Central memory CD8-positive, alpha-beta T cell (primary cell): ENCODE measurements at places on chromosomes 3 and 15.

- no peak for DNase-seq
- no peaks in the 10 kb centered on the region for H3K4me1 ChIP-seq
- peaks cover 56% of the 10 kb centered on the region for H3K27me3 ChIP-seq
- no peak overlapping the region for H3K4me3 ChIP-seq
Measured at GRCh38 chr15:75947092-75947491, 43.4 kb downstream of the FBXO22 start.

DNA sequence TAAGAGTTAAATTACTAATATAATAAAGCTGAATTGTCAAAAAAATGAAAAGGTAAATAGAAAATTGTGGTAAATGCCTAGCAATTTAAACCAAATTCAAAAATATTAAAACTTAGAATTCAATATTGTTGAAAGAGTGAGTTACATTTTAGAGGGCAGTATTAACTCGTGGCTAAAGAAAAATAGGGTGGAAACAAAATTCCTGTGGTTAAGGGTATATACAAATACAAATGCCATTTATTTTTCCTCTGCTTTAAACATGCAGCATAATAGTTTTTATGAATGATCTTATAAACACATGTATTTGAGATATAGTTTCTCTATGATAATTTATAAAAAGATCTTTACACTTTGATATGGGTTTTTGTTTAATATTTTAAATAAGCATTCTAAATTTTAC is 79.0 kb downstream of the NEDD4 start:
- DNase-seq, result no peak
- no peaks in the 10 kb centered on the region for H3K27me3 ChIP-seq
- no peaks in the 10 kb centered on the region for H3K4me1 ChIP-seq
- H3K36me3 ChIP-seq, result peaks cover 1% of the 10 kb centered on the region
- no peak overlapping the region for H3K4me3 ChIP-seq

- DNase-seq, result no peak
- H3K27me3 ChIP-seq, result no peaks in the 10 kb centered on the region
- H3K27ac ChIP-seq, result peak overlapping the region; percentile 91
- H3K4me1 ChIP-seq, result peaks cover 31% of the 10 kb centered on the region
- H3K36me3 ChIP-seq, result peaks cover 18% of the 10 kb centered on the region
Measured at GRCh38 chr3:32684029-32684799, 774 bp upstream of the CNOT10 start.

GRCh38 chr15:31326875-31327668 is 437 bp downstream of the KLF13 start:
- H3K27ac ChIP-seq, result peak overlapping the region; percentile 95
- H3K4me3 ChIP-seq, result peak overlapping the region; percentile 100
- H3K27me3 ChIP-seq, result no peaks in the 10 kb centered on the region
- H3K4me1 ChIP-seq, result peaks cover 53% of the 10 kb centered on the region

GRCh38 chr3:154598166-154598565 is 168.2 kb upstream of the GPR149 start:
- H3K27ac ChIP-seq, result no peak overlapping the region
- no peak for DNase-seq
- H3K4me1 ChIP-seq, result no peaks in the 10 kb centered on the region
- H3K27me3 ChIP-seq, result no peaks in the 10 kb centered on the region

DNA sequence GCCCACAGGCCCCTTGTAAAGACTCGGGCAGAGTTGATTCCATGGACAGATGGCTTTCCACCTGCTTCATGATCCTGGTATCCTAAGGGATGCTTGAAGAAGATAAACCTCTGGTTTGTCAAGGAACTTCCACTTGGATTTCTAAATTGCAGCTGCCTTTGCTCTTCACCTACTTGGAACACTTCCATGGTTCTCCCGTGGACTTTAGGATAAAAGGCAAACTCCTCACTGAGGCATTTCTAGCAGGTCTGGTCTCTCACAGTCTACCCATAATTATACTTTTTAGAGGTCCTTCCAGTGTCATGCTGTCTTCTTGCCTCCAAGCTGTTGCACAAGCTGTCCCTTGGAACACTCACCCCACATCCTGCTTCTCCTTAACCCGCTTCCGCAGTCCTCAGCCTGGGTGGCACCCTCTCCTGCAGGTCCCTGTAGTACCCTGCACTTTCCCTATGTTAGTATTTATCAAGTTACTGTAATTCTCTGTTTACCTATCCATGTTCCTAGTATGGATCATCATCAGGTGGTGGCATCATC is 12.7 kb downstream of the TLNRD1 start:
- H3K27me3 ChIP-seq, result no peaks in the 10 kb centered on the region
- DNase-seq, result no peak
- peaks cover 28% of the 10 kb centered on the region for H3K4me1 ChIP-seq

DNA sequence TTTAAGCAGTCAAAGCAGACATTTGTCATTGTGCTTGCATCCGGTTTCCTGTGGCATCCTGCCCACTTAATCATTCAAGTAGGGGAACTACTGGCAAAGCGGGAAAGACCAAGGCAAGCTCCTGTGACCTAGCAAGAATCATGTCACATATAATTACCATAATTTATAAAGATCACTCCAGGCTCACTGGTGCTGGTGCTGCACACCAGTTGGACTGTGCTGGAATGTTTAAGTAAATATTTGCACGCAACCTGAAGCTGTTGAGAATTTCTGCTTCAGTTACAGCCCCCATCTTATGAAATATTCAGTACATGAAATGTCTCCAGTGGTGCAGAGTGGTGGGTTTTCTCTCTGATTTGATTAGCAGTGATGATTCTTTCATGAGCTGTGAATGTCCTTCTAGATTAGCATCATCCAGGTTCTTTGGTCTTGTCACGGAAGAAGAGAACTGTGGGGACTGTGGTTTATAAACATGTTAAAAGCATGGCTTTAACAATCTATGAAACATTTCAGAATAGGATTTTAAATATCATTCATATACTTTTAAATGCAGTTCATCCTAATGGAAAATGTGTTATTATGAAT is 621.3 kb upstream of the EPHA6 start:
- H3K27me3 ChIP-seq, result no peaks in the 10 kb centered on the region
- H3K36me3 ChIP-seq, result no peaks in the 10 kb centered on the region
- no peak overlapping the region for H3K27ac ChIP-seq
- H3K4me3 ChIP-seq, result no peak overlapping the region
- no peaks in the 10 kb centered on the region for H3K4me1 ChIP-seq

DNA sequence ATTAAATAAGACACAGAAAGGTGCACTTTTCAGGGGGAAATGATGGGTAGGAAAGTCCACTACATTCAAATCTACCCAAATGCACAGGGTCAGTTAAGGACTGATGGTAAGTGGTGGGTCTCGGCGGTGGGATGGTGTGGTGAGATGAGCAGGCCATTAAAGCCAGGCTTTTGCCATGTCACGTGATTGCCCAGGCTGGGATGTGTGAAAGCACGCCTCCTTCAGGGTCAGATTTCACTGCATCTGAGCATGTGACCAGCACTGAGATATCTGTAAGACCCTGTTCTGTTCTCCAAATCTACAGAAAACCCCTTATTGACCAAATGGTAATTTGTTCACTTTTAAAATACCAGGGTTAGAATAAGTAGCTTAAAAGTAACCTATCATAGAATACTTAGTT is 301.5 kb downstream of the MEX3B start:
- no peak for DNase-seq
- H3K4me1 ChIP-seq, result no peaks in the 10 kb centered on the region
- no peaks in the 10 kb centered on the region for H3K27me3 ChIP-seq

GRCh38 chr3:171213907-171214306 is 187.4 kb upstream of the SLC2A2 start:
- no peaks in the 10 kb centered on the region for H3K27me3 ChIP-seq
- no peak overlapping the region for H3K4me3 ChIP-seq
- no peak overlapping the region for H3K27ac ChIP-seq

DNA sequence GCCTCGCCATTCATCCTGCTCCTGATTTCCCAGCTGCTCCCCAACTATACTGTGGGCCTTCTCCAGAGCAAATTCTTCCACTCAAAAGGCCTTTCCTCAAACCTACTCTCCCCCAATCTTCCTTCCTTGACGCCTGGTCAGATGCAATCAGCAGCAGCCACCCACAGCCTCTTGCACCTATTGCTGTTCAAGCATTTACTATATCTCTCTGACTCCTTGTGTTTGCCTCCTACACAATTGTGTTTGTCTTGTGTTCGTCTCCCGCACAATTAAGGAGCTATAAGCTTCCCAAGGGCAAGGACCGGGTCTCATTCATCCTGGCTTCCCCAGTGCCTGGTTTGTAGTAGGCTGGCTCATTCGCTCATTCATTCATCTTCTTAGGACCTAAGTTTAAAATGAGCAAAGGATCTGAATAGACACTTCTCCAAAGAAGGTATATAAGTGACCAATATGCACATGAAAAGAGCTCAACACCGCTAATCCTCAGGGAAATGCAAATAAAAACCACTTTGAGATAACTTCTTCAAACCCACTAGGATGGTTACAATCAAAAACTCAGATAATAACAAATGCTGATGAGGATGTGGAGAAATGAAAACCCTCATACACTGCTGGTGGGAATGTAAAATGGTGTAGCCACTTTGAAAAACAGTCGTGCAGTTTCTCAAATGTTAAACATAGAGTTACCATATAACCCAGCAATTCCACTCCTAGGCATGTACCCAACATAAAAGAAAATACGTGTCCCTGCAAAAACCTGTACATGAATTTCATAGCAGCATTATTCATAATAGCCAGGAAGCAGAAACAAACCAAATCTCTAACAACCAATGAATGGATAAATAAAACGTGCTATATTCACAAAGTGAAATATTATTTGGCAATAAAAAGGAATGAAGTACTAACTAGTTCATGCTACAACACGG is 31.0 kb downstream of the MEGF11 start:
- no peaks in the 10 kb centered on the region for H3K4me1 ChIP-seq
- H3K27ac ChIP-seq, result no peak overlapping the region
- no peak overlapping the region for H3K4me3 ChIP-seq
- H3K27me3 ChIP-seq, result peaks cover 37% of the 10 kb centered on the region

DNA sequence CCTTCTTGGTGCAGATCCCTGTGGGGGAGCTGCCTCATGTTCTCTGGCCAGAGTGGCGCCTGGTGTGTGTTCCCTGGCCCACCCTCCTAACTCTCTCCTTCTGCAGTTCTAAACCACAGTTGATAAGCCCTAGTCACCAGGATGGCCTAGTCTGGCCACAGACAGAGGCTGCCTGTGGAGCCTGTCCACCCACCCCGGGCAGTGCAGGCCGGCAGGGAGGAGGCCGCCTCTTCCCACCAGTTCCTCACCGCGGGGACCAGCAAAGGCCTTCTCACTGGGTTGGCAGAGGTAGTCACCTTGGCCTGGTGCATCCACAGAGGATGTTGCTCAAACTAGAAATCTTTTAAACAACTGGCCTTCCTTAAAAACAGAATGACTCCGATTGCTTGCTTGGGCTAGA is 276.4 kb upstream of the TTC14 start:
- DNase-seq, result no peak
- no peak overlapping the region for H3K27ac ChIP-seq
- H3K4me3 ChIP-seq, result no peak overlapping the region
- H3K4me1 ChIP-seq, result no peaks in the 10 kb centered on the region

DNA sequence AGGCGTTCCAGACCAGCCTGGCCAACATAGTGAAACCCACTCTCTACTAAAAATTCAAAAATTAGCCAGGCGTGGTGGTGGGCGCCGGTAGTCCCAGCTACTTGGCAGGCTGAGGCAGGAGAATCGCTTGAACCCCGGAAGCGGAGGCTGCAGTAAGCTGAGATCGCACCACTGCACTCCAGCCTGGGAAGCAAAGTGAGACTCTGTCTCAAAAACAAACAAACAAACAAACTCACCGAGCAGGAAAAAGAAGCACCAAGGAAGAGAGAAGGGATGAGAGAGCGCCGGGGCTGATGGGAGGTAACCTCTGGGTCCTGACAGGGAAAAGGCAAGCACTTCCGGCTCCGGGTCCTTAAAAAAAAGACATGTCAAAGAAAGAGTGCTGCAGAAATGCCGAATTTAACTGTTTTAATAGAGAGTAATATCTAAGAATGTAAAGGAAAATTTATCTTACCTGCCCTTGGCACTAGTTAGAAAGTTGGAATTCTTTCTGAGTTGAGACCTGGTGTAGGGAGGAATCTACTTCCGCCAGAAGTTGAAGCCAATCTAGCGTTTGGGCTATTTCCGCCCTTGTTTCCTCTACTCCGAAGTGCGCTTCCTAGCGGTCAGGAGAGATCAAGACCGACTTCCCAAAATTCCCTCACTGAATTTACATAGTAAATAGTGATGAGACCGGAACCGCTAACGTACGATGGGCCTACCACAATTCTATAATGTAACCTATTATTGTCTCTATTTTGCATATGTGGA is 29.1 kb downstream of the EFCAB12 start:
- DNase-seq, result peak; percentile 53
- H3K4me3 ChIP-seq, result peak overlapping the region; percentile 99
- H3K27me3 ChIP-seq, result no peaks in the 10 kb centered on the region
- peaks cover 28% of the 10 kb centered on the region for H3K4me1 ChIP-seq
- H3K36me3 ChIP-seq, result peaks cover 16% of the 10 kb centered on the region

- no peaks in the 10 kb centered on the region for H3K4me1 ChIP-seq
- H3K27me3 ChIP-seq, result no peaks in the 10 kb centered on the region
Measured at GRCh38 chr3:5917932-5918331, 730.4 kb downstream of the EDEM1 start.

- H3K4me3 ChIP-seq, result no peak overlapping the region
- no peak for DNase-seq
- no peaks in the 10 kb centered on the region for H3K27me3 ChIP-seq
Measured at GRCh38 chr3:172185907-172186306, 146.5 kb downstream of the FNDC3B start.

- H3K4me1 ChIP-seq, result peaks cover 6% of the 10 kb centered on the region
- no peak for DNase-seq
- peaks cover 6% of the 10 kb centered on the region for H3K36me3 ChIP-seq
- no peak overlapping the region for H3K4me3 ChIP-seq
Measured at GRCh38 chr3:126999383-126999782, 16.5 kb downstream of the PLXNA1 start.

DNA sequence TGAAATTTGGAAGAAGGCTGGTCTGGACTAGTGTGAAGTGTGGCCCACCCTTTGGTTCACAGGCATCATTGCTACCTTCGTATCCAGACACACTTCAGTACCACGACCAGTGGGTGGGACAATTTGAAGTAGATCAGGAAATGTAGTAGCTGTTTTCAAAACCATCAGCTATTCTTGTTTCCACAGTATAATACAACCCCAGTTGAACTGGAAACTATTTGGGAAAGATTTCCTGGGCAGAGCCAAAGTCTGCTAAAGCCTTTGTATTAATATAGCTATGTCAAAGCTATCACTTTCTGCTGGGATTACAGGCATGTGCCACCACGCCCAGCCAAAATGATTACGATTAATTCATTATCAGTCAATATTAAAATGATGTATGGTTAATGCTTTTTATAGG is 298.8 kb upstream of the RASGRP1 start:
- no peak overlapping the region for H3K4me3 ChIP-seq
- H3K27me3 ChIP-seq, result peaks cover 57% of the 10 kb centered on the region
- H3K27ac ChIP-seq, result no peak overlapping the region
